ENCODE measurements at places on chromosomes 12 and 14.

- no peak for DNase-seq
These were observed 4.5 kb upstream of the MAGOHB start for GRCh38 chr12:10617863-10618262.

GRCh38 chr14:34693228-34693939 lies 21.0 kb downstream of the CFL2 start:
- DNase-seq = no peak

GRCh38 chr14:33700052-33700451 lies 250.8 kb downstream of the EGLN3 start:
- no peak for DNase-seq

DNA sequence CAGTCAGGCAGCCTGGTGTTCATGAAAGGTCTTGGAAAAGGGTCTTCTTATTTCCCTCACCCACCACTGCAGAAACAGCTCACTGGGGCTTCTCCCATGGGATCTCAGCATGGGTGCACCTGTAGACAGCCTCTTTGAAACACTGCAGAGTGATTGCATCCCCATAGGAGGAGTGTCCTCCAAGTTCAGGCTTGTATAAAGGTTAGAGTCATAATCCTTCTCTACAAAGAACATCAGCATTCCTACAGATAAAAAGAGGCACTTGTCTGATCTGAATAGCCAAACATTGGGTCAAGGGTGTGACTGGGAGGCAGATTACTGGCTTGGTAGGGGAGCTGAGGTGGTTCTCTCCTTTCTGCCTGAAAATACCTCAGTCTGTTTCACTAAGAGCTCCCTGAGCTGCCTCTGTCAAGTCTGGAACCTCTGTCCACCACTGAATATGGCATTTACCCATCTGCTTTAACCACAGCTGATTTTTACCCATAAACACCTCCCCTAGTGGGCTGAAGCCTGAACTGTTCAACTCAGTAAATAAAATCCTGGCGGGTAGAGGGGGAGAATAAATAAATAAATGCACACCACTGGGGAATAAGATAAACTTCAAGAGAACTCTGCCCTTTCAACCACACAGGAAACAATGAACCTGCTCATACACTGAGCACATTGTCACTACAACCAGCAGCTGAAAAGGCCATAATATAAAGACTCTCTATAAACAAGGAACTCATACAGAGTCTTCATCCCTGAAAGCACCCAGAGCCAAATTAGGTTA lies 120.7 kb upstream of the SCAF11 start:
- DNase-seq = no peak

- DNase-seq = no peak
These were observed 12.4 kb downstream of the TNS2 start for GRCh38 chr12:53062011-53062961.

DNA sequence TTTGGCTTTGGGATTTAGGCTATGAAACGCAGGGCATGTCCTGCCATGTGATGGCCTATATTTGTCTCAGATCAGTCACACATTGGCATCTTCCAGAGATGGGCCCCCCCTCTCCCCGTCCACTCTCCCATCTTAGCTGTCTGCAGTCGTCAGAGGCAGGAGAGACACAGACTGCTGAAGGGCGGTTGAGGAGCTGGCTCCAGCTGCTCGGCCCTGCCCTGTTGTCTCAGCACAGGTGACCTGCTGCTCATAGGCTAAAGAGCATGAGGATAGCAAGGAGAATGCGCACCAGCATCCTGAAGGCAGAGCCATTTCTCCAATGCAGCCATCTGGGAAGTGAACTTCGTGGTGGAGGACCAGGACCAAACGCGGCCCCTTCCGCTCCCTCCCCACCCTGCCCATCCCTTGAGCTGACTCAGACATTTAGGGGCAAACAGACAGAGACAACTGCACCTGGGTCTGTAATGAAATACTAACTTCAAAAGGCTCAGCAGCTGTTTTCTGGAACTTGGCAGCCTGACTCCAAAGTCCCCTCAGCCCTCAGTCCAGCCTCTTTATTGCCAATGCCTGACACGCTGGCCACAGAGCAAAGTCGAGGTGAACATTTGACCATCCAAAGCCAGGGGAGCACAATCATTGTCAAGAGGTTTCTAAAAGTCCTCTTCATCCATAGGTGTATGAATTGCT lies 22.3 kb downstream of the FZD10 start:
- DNase-seq = no peak

- DNase-seq = no peak
These were observed 3.2 kb downstream of the SLC38A6 start for GRCh38 chr14:60984196-60984595.

- DNase-seq = no peak
These were observed 572 bp upstream of the RASSF8 start for GRCh38 chr12:25957793-25958427.

GRCh38 chr12:29043069-29043468 lies 106.0 kb upstream of the FAR2 start:
- no peak for DNase-seq

- no peak for DNase-seq
These were observed 32.4 kb downstream of the CAMKK2 start for GRCh38 chr12:121264135-121264534.

- DNase-seq = no peak
These were observed 24.3 kb downstream of the HIF1A start for GRCh38 chr14:61719344-61720293.

DNA sequence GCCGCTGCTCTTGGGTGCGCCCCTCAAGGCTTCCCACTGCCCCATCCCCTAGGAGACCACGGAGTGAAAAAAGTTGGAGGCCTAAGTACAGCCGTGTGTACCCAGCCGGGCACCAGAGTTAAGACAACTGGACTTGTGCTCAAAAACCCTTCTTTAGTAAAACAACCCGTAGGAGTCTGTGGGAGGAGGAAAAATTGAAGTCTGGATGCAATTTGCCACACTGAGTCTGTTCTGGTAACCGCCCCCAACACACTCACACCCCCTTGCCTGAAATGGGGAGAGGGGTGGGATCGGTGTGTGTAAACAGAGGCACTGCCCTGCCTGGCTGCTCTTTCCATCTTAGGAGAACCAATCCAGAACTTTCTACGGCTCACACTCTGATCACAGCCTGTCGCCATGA lies 41.7 kb downstream of the DPF3 start:
- no peak for DNase-seq

GRCh38 chr14:35963209-35963608 lies 137.1 kb downstream of the BRMS1L start:
- no peak for DNase-seq

- peak; percentile 54 for DNase-seq
These were observed 4.9 kb downstream of the ZBTB39 start for GRCh38 chr12:57001448-57001906.

GRCh38 chr14:96094211-96094610 lies 55.0 kb downstream of the C14orf132 start:
- no peak for DNase-seq

GRCh38 chr12:38607295-38607694 lies 290.7 kb downstream of the ALG10B start:
- DNase-seq = no peak

DNA sequence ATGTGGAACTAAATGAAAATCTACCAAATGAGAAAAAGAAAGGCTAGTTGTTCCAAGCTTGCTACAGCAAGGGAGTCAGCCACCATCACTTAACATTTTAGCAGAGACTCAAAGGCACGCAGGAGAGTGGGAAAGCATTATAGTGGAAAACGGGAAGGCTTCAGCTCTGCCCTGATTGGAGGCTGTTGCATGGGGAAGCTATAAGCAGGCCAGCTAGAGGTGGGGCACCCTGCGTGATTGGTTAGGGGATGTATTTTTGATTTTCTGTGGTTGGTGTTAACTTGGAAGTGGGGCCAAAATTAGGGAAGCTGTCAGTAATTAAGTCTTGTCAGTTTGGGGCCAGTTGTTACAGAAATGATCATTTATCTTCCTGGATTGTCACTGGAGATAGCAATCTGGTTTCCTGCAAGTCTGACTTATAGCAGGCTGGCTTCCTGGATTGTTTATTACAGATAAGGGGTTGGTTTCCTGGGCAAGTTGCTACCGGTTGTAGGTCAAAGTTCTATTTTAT lies 93.9 kb downstream of the FAR2 start:
- DNase-seq = no peak

DNA sequence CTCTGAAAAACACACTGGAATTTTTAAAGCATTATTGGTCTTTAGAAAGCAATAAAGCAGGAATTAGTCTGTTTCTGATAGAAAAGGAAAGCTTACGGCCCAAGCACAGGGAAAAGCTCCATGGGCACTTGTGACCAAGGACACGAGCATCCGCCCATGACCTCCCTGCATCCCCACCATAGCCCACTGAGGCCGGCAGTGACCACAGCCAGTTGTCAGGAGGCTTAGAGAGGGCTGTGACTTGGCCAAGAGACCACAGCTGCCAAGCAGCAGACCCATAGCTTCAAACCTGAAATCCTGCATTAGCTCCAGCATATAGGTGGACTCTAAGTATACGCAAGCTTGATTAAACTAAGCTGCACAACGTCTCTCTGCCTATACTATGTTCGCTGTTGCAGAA lies 8.9 kb downstream of the SETD3 start:
- no peak for DNase-seq

DNA sequence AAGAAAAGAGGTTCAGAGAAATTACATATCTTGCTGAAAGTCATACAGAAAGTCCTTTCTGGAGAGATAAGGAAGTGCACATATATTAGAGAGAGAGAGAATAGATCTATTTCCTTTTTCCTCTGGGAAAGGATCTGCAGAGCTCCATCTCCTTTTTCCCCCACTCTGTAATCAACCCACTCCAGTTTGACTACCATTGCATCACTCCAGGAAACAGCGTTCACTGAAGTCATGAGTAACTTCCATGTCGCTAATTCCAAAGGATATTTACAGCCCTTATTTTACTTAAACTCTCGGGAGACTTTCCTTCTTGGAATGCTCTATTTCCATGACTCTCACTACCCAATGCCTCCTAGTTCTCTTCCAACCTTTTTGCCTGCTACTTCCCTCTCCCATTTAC lies 72.5 kb upstream of the PARP11 start:
- no peak for DNase-seq

- peak; percentile 7 for DNase-seq
These were observed 10.4 kb upstream of the DCD start for GRCh38 chr12:54658306-54659264.

DNA sequence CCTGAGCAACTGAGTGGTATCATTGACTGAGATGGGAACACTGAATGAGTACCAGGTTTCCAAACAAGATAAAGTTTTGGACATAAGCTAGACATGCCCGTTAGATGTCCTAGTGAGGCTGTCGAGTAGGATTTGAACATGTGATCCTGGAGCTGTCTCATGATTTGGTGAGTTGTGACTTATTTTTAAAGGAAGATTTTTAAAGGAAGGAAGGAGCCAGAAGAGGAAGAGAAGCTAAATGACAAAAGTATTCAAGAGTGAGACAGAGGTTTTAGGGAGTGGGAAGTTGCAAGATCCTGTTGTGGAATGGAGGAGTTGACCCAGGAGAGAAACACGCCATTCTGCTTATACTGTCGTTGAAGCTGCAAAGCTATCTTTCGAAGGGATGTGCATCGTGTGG lies 82.1 kb downstream of the SAMD4A start:
- DNase-seq = no peak

GRCh38 chr12:12439636-12440035 lies 82.8 kb downstream of the BORCS5 start:
- no peak for DNase-seq

Data from stimulated activated CD8-positive, alpha-beta memory T cell treated with anti-CD3 and anti-CD28 coated beads, Interleukin-12 subunit alpha, Interleukin-12 subunit beta, amount 100 ng/mL, for 1 hour (primary cell).